CD4-positive, alpha-beta memory T cell (primary cell): ENCODE measurements at places on chromosomes 16 and 17. TPM values are rescaled to one million over a fixed set of nuclear protein-coding genes. Genes with fewer than 3 reads are reported as not detected.

The NT5M gene
- 2.7 TPM for total RNA-seq

The KCNJ16 gene
- not detected for total RNA-seq

The UTS2R gene
- not detected for total RNA-seq

The MRPS7 gene
- total RNA-seq: 36.3 TPM

The MYH13 gene
- not detected for total RNA-seq

DNA sequence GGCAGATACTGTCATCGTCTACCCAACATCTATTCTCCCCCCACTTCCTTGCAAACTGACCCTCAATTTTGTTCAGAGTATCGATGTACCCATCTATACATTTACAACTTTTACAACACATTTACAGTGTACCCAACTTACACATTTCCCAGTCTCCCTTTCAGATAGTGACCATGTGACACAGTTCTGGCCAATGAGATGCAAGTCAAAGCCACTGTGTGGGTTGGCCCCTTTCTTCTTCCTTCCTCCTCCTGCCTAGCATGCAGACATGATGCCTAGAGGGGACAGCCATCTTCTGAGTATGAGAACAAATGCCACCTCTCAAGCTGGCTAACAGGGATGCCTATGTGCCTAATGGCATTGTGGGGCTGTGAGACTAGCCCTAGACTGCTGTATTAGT lies 11.3 kb upstream of the NFAT5 start:
- no peaks in the 10 kb centered on the region for H3K36me3 ChIP-seq
- no peak overlapping the region for H3K4me3 ChIP-seq
- no peaks in the 10 kb centered on the region for H3K27me3 ChIP-seq
- H3K4me1 ChIP-seq: no peaks in the 10 kb centered on the region
- no peak overlapping the region for H3K27ac ChIP-seq

- no peak overlapping the region for H3K4me3 ChIP-seq
- peaks cover 10% of the 10 kb centered on the region for H3K36me3 ChIP-seq
- no peaks in the 10 kb centered on the region for H3K27me3 ChIP-seq
- H3K27ac ChIP-seq: peak overlapping the region; percentile 8
These were observed 24.4 kb downstream of the SREBF1 start for GRCh38 chr17:17812211-17813054.

- H3K4me1 ChIP-seq: peaks cover 34% of the 10 kb centered on the region
- no peaks in the 10 kb centered on the region for H3K36me3 ChIP-seq
- no peaks in the 10 kb centered on the region for H3K27me3 ChIP-seq
- H3K27ac ChIP-seq: peak within 1 kb of the TSS; percentile 56
- H3K4me3 ChIP-seq: peak within 1 kb of the TSS; percentile 37
- DNase-seq: no peak
These were observed at the start of gene BCL6B for GRCh38 chr17:7022781-7023571. BCL6B (plus strand) TSS chr17:7023050; CDS start chr17:7023672, 622 bp downstream.

DNA sequence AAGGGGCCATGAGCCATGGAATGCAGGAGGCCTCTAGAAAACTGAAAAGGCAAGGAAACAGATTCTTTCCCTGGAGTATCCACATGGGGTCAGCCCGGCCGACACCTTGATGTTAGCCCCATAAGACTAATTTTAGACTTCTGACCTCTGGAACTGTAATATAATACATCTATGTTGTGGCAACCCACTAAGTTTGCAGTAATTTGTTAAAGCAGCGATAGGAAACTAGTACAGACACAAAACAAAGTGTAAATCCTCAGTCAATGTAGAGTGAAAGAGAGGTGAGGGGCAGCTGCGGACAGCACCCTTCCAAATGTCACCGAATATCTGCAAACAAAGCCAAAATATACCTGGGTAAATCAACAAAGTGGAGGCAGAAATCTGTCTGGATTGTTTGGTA lies 7.2 kb upstream of the SIAH1 start:
- H3K4me1 ChIP-seq: no peaks in the 10 kb centered on the region
- H3K4me3 ChIP-seq: no peak overlapping the region
- DNase-seq: no peak
- no peaks in the 10 kb centered on the region for H3K27me3 ChIP-seq
- H3K36me3 ChIP-seq: no peaks in the 10 kb centered on the region

- no peaks in the 10 kb centered on the region for H3K27me3 ChIP-seq
- no peak overlapping the region for H3K4me3 ChIP-seq
- no peak overlapping the region for H3K27ac ChIP-seq
- DNase-seq: no peak
- H3K4me1 ChIP-seq: peaks cover 33% of the 10 kb centered on the region
These were observed 1.2 kb downstream of the SLC9A5 start for GRCh38 chr16:67250045-67250327.

DNA sequence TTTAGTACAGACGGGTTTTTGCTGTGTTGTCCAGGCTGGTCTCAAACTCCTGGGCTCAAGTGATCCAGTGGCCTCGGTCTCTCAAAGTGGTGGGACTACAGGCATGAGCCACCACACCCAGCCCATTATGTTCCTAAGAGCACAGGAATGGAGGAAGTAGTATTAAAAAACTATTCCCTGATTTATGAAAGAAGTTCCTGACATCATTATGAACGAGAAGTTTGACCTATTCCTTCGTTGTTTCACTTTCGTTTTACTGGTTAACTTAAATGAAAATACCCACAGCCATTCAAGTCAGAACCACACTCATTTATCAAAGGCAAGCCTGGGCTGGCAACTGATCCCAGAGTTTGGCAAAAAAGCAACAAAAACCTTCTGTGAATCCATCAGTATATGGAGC lies 13.5 kb upstream of the CBX4 start:
- H3K36me3 ChIP-seq: no peaks in the 10 kb centered on the region
- DNase-seq: no peak
- H3K27ac ChIP-seq: no peak overlapping the region
- H3K4me3 ChIP-seq: no peak overlapping the region
- no peaks in the 10 kb centered on the region for H3K27me3 ChIP-seq

DNA sequence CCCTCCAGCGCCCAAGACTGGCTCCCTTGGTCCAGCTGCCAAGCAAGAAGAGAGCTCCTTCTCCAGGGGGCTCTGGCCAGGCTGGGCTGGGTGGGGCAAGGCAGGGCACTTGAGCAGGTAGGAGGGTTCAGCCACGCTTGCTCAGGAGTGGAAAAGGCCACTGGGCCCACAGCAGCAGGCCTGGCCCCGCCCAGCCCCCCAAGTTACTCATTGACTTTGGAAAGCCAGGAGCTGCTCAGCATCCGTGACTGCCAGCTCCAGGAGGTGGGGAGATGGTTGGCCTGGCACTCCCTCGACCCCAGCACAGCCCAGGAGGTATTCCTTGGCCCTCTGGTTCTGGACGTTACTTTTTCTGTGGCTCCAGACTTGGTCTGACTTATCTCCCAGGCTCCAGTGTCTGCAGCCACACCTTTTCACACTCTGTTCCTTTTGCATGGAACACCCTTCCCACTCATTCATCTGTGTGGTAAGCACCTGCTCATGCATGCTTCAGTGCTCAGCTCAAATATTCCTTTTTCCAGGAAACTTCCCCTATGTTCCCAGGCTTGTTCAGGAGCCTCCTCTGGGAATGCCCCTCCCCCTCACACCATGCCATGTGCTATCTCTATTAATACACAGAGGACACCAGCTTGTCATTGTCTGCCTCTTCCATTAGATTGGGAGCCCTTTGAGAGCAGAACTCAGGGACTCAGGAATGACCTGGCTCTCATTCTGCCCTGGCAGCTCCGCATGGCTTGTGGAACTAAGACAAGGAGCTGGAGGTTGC lies at the start of gene CDH16:
TSS of gene CDH16 (minus strand) at position 83 of the 766 bp plus-strand sequence. CDS start 820 bp downstream, outside the sequence.
- no peak for DNase-seq
- H3K27me3 ChIP-seq: no peaks in the 10 kb centered on the region
- H3K36me3 ChIP-seq: no peaks in the 10 kb centered on the region
- no peak within 1 kb of the TSS for H3K4me3 ChIP-seq
- H3K4me1 ChIP-seq: no peaks in the 10 kb centered on the region

DNA sequence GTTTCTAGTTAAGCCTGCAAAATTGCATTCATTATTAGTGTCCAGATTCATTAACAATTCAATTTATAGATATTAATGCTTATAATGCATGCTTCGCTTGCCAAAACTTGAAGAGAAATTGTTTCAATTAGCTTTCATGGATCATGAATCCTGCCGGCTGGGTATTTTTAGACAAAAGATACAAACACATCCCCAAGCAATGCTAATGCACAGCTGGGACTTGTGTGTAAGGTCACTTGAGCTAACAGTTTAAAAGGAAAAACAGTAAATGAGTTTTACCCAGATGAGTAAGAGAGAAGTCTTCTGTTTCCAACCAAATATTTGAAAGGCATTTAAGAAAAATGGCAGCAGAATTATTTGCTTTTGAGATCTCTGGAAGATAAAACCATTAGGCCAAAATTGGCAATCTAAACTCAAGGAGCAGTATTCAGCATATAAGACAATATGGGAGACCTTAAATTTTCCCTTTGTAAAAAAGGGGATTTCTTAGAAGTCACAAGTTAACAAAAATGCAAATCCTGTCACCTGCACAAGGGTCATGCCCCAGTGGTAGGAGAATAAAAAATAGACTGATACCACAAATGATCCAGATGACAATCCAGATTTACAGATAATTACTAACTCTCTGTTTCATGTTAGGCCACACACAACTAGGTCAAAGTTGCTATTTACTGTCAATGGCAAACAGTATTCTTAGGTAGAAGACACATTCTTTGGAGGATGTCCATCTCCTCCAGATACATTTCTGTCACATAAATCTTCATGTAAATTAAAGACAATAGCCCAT lies 418.4 kb upstream of the PMFBP1 start:
- no peak overlapping the region for H3K4me3 ChIP-seq
- DNase-seq: no peak
- H3K4me1 ChIP-seq: no peaks in the 10 kb centered on the region
- no peaks in the 10 kb centered on the region for H3K36me3 ChIP-seq
- H3K27ac ChIP-seq: no peak overlapping the region

- no peaks in the 10 kb centered on the region for H3K27me3 ChIP-seq
- no peaks in the 10 kb centered on the region for H3K4me1 ChIP-seq
- DNase-seq: no peak
- H3K36me3 ChIP-seq: no peaks in the 10 kb centered on the region
- no peak overlapping the region for H3K4me3 ChIP-seq
These were observed 82.2 kb downstream of the MYO1D start for GRCh38 chr17:32794533-32795246.

DNA sequence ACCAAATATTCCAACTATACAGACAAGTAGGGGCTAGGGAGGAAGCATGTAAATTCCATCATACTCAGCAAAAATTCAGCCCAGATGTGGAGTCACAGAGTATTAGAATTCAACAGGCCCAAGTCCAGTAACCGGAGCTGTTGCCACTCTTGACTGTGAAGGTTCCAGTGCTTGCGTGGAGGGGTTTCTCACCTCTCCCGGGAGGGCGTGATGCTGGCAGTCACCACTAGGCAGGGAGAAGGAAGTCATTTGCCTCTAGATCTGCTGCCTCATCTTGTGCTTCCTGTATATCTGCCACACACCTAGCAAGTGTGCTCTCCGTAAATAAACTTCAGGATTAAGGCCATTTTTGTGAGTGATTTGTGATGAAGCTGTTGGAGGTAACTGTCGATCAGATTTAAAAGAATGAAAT lies 1.0 kb upstream of the CKLF start:
- no peaks in the 10 kb centered on the region for H3K27me3 ChIP-seq
- peak overlapping the region; percentile 19 for H3K4me3 ChIP-seq
- H3K27ac ChIP-seq: peak overlapping the region; percentile 72
- H3K4me1 ChIP-seq: peaks cover 82% of the 10 kb centered on the region

- DNase-seq: no peak
- no peaks in the 10 kb centered on the region for H3K27me3 ChIP-seq
- peaks cover 8% of the 10 kb centered on the region for H3K36me3 ChIP-seq
These were observed 42.9 kb downstream of the BPTF start for GRCh38 chr17:67868176-67868575.

DNA sequence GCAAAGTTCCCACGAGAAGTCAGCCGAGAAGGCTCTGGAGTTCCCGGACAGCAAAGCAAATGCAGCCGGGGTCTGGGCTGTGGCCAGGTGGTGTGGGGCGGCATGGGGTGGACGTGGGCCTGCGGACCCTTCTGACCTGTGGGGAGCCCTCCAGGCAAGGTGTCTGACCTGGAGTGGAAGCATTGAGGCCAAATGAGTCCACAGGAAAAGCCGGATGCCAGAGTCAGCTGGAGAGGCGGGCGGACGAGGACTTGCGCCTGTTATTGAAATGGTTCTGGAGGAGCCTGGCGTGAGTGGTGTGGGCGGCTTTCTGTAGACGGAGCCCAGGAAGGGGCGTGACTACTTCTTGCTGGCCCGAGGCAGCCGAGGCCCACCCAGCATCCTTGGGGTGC lies 50.5 kb upstream of the ZNF750 start:
- H3K27me3 ChIP-seq: no peaks in the 10 kb centered on the region
- peaks cover 35% of the 10 kb centered on the region for H3K4me1 ChIP-seq

DNA sequence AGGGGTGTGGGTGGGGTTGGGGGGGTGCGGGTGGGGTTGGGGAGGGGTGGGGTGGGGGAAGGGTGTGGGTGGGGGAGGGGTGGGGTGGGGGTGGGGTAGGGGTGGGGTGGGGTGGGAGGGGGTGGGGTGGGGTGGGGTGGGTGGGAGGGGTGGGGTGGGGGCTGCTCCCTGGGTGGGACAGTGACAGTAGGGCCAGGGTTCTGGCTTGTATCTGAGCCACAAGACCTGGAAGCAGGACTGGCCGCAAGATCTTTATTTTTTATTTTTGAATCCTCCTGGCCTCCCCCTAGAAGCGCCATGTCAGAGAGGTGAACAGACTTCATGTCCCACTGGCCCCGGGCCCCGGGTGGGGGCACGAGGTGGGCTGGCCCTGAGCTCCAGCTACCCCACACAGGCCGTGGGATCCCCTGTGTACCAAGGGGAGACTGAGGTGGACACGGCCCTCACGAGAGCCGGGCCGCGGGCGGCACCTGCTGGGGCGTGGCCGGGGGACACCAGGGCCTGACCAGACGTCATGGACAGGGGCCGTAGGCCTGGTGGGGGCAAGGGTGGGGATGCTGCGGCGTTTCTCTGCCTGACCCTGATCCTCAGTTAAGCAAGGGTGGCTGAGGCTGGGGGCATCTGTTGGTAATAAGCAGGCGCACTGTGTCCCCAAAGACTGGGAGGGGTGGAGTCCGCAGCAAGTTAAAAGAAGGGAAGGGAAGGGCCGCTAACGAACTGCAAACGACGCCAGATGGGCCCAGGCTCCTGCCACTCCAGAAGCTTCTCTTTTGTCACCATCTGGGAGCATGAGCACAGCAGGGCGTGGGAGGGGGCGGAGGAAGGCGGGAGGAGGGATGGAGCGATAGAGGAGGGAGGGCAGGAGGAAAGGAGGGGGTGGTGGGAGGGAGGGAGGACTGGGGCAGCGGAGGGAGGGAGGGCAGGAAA lies 22.3 kb upstream of the PABPN1L start:
- no peaks in the 10 kb centered on the region for H3K4me1 ChIP-seq
- H3K4me3 ChIP-seq: no peak overlapping the region
- H3K36me3 ChIP-seq: no peaks in the 10 kb centered on the region
- no peaks in the 10 kb centered on the region for H3K27me3 ChIP-seq
- no peak for DNase-seq

GRCh38 chr17:16486373-16487250 lies 5.4 kb downstream of the LRRC75A start:
- H3K27me3 ChIP-seq: no peaks in the 10 kb centered on the region
- H3K27ac ChIP-seq: no peak overlapping the region
- H3K4me1 ChIP-seq: peaks cover 11% of the 10 kb centered on the region
- no peaks in the 10 kb centered on the region for H3K36me3 ChIP-seq
